ENCODE measurements at places on chromosomes 2 and 18.
A peak's percentile ranks its signal among the peaks of the same experiment; 100 is the strongest.

DNA sequence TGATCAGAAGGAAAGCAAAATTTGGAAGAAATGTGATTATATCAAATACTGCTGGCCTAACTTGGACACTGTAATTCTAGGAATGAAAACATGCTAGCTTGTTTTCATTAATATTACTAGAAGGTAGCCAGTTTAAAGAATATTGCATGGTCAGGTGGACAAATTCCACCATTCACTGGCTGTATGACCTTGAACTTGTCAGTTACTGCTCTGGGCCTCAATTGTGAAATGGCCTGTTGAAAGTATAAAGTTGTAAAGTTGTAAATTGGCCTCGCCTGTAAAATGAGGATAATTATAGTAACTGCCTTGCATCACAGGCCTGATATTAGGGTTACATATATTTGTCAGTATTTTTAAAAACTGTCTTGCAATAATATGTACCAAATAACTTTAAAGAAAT is 398.4 kb upstream of the CHST9 start:
- no peaks in the 10 kb centered on the region for H3K27me3 ChIP-seq
- peak; percentile 58 for DNase-seq
- H3K4me3 ChIP-seq: no peak overlapping the region
- peak overlapping the region; percentile 77 for H3K27ac ChIP-seq
- H3K36me3 ChIP-seq: no peaks in the 10 kb centered on the region

GRCh38 chr2:218047536-218048225 is 21.4 kb upstream of the RUFY4 start:
- H3K4me3 ChIP-seq: no peak overlapping the region
- no peaks in the 10 kb centered on the region for H3K36me3 ChIP-seq
- DNase-seq: no peak
- no peak overlapping the region for H3K27ac ChIP-seq
- peaks cover 3% of the 10 kb centered on the region for H3K27me3 ChIP-seq
- H3K4me1 ChIP-seq: no peaks in the 10 kb centered on the region

GRCh38 chr2:200199576-200200263 is 106.8 kb upstream of the SPATS2L start:
- no peak for DNase-seq
- H3K4me3 ChIP-seq: no peak overlapping the region
- H3K4me1 ChIP-seq: no peaks in the 10 kb centered on the region
- H3K27me3 ChIP-seq: no peaks in the 10 kb centered on the region
- H3K36me3 ChIP-seq: no peaks in the 10 kb centered on the region

GRCh38 chr2:175560521-175561169 is 379.1 kb upstream of the ATP5MC3 start:
- H3K27ac ChIP-seq: no peak overlapping the region
- DNase-seq: no peak
- no peaks in the 10 kb centered on the region for H3K36me3 ChIP-seq
- H3K4me3 ChIP-seq: no peak overlapping the region
- no peaks in the 10 kb centered on the region for H3K4me1 ChIP-seq

Measured in large intestine (tissue), 12 donors.